NCI-H1930 (cell line): ENCODE measurements at places on chromosomes 7 and 10.

DNA sequence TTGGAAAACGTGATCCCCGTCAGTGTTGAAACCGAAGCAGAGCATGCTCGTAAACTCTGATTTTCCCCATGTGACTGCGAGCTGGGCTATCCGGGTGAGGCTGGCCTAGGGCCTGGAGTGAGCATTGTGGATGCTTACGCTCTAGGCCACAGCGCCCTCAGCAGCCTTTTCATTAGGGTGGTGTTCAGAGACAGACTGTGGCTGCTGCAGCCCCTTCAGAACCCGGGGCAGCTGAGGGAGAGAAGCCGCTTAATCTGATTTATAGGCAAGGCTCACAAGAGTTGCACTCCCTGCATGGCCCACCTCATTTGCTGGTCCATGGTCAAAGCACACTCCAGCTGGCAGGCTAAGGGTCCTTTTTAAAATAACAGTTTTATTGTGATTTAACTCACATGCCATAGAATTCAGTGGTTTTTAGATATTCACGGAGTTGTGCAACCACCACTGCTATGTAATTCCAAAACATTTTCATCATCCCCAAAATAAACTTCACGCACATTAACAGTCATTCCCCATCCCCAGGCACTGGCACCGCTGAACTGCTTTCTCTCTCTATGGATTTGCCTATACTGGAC lies 72.5 kb downstream of the SYPL1 start:
- DNase-seq = no peak

GRCh38 chr10:30637881-30638467 lies 8.4 kb upstream of the LYZL2 start:
- DNase-seq = no peak

DNA sequence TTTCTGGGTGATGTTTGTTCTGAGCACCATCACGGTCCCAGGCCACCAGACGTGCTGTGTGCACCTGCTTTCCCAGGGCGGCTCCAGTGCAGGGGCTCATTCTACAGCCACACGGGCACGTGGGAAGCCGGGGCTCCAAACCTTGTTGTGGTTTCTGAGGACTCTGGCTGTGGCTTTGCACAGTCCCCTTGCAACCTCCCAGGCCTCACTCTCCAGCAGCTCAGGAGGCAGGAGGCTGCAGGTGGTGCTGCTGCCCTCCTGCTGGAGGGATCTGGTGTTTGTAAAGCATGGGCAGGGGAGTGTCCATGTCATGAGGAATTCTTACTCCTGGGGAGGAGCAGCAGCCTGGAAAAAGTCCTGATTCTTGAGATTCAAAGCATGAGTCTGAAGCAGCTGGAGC lies 54.3 kb downstream of the INSYN2A start:
- no peak for DNase-seq

DNA sequence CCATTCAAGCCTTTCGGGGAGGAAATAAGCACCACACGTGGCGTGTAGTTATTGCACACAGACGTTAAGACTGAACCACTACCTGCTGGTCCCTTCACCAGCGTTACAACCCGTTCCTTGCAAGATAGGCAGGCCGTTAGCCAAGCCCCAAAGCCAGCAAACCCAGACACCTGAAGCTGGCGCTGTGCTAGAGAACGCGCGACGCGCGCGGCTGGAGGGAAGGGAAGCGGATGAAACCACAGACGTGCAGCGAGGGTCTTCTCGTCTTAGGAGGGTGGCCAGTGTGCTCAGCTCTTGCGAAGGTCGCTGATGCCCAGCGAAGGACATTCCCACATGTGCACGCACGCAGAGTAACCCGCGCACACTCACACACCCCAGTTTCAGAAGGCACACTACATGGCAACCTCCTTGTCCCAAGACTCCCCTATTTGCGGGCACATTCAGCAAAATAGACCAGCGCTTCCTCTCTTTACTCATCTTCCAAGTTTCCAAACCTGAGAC lies 980 bp downstream of the TMEM26 start:
- no peak for DNase-seq

DNA sequence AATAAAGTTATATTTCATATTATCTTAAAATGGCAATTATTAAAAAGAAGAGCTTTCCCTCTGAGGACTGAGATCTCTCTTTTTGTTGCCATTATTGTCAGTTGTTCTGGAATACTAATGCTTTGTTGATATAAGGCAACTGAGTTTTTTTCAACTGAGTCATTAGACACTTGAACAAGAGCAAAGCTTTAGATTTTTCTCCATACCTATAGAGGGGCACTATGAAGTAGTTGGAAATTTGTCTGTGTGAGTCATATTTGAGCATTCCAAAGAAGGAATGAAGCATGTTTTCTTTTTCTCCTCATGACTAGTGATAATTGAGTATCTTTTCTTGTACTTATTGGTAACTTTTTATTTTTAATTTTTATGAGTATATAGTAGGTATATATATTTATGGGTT lies 24.5 kb downstream of the RPA3 start:
- DNase-seq = no peak

- no peak for DNase-seq
Observed at GRCh38 chr7:155676052-155676451, 31.6 kb downstream of the RBM33 start.

GRCh38 chr7:82633592-82633991 lies 190.0 kb upstream of the CACNA2D1 start:
- DNase-seq = no peak

- DNase-seq = no peak
Observed at GRCh38 chr7:47792521-47793121, 155.6 kb downstream of the PKD1L1 start.

DNA sequence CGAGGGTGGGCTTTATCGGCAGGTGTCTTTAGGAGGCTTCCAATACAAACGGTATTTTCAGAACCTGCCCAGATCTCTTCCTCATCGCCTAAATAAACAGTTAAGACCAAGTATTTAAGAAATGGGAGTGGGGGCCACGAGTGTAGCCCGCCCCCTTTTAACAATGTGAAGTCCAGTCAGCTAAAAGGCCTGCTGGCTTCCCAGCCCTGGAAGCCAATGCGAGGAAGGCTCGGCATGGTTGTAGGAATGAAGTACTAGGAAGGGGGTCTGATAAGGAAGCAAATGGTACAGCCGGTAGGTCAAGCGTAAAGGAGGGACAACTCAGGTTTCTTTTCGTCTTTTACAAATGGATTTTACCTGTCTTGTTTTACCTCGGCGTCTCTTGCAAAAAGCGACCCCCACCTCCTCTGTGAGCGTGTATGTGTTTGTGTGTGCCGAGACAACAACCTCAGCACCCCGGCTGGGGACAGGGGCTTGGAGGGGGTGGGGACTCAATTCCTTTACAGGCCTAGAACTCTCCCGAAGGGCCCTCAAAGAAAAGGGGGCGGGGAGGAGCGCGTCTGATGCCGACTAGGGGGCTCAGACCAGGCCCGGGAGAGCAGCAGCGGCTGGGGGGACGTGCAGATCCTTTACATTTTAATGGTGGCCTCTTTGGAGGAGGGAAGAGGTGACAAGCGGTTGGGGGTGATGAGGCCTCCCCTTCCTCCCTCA lies 147.6 kb downstream of the GPR85 start:
- peak; percentile 22 for DNase-seq

- no peak for DNase-seq
Observed at GRCh38 chr7:111228437-111228836, 137.5 kb downstream of the LRRN3 start.

GRCh38 chr10:86110156-86110786 lies 256.3 kb downstream of the GRID1 start:
- DNase-seq = no peak

DNA sequence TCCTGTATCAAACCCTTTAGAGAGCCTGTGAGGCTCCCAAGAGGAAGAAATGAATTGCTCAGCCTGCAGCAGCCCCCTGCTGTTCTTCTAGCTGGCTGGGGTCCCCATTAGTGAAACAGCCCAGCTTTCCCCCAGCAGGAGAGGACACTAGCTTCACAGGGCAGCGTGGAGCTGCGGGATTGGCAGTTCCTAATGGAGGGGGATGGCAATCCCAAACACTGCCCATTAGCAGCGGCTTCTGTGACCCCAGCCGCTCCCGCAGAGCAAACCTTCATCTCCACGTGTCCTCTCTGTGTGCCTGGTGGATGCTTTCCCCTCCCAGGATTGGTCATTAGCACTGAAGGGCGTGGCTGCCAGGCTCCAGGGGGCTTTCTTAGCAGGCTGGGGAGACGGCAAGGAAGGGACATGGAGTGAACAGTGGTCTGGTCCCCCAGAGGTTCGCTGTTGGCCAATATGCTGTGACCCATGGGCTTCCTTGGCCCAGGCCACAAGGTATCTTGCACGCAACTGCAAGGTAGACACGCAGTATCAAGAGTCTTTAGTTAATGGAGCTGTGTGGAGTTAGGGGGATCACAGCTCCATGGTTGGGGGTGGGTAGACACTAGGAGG lies 322.5 kb upstream of the ZMIZ1 start:
- DNase-seq = no peak

DNA sequence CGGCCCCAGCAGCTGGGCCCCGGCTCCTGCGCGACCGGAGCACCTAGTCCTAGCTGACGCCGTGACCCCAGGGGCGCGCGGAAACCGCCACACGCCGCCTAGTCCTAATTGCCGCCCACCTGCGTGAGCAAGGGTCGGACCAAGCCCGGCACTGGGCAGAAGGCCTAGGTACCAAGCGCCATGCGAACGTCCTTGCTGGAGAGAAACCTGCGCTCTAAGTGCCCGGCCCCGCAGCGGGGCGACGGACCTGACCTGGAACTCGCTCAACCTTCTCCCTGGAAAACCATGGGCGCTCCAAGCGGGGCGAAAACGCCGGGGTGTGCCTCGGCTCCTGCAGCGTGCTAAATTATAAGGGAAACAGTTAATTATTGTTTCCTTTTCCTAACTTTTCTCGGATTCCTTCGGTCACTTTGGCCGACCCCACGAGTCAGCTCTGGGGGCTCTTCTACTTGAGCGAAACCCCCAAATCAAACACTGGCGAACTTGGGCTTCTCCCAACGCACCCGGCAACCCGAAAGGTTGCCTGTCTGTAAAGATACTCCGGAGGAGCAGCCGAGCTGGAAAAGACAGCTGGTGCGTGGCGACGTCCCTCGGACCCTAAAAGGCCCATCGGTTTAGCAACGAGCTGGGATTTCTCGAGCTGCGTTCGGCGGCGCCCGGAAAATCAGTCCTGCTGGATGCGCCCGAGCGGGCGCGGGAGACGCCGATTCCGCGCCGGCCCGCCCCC lies 5.3 kb upstream of the EBF3 start:
- DNase-seq = no peak

DNA sequence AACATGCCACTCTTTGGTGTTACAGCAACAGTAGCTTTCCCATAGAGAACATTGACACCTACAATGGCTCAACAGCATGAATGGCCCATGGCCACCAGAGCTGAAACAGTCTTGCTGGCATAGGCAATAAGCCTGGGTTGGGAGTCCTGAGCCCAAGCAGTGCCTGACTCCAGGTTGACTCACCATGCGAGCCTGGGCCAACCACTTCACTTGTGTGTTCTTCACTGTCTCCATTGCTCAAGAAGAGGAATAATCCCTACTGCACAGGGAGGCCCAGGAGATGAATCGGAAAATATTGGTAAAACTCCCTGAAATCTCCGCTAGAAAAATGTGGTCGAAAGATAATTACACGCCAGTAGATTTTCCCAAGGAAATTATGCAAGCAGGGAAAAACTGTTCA lies 89.2 kb upstream of the INHBA start:
- DNase-seq = no peak

GRCh38 chr7:157834501-157835163 lies 497.8 kb downstream of the DNAJB6 start:
- no peak for DNase-seq

DNA sequence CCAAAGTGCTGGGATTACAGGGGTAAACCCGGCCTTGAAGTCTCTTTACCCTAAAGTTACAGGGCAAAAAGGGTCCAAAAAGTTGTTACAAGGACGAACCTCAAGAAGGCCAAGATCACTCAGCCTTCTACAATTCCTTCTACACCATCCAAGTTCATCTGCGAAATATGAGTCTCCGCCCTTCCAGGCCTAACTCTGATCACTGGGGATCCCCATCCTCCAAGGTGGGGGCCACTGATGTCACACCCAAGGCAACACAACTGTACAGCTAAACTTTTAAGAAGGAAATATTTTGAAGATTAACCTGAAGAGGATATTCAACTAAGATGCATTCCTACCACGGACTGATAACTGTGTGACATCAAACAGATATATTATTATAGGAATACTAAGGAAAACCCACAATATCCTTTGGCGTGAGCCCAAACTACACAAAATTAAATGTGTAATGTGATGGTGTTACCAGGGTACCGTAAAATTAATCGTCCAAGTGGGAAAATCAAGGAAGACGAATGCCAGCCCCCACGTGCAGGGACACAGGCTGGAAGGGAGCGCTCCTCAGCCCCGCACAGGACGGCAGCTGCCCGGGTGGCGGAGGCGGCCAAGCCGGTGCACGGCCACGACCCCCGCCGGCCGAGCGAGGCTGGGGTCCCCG lies 1.0 kb downstream of the PAXIP1 start:
- no peak for DNase-seq

DNA sequence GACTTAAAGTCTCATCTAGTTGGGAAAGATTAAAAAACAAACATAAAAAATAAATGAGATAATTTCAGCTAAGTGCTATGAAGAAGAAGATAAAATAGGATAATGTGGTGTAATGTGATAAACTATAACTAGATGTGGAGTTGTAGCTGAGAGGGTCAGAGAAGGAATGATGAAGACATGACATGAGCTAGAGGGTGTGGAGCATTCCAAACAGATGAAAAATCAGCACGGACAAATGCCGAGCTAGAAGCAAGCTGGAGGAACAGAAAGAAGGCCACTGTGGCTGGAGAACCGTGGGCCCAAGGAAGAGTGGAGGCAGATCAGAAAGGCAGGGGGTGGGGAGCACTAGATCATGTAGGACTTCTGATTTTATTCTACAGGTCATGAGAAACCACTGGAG lies 70.6 kb downstream of the CDK6 start:
- no peak for DNase-seq

DNA sequence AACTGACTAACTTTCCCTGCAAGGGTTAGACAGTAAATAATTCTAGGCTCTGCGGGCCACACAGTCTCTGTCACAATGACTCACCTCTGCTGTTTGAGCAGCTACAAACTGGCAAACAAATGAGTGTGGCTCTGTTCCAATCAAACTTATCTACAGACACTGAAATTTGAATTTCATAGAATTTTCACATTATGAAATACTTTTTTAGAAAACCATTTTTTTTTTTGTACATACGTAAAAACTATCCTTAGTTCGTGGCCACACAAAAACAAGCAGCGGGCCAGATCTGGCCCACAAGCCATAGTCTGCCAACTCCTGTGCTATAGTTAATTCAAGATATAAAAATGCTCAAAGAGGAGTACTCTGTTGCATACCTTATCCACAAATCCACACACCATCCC lies 32.6 kb downstream of the PIP4K2A start:
- no peak for DNase-seq

GRCh38 chr7:140676306-140676705 lies 3.6 kb downstream of the ADCK2 start:
- DNase-seq = no peak

DNA sequence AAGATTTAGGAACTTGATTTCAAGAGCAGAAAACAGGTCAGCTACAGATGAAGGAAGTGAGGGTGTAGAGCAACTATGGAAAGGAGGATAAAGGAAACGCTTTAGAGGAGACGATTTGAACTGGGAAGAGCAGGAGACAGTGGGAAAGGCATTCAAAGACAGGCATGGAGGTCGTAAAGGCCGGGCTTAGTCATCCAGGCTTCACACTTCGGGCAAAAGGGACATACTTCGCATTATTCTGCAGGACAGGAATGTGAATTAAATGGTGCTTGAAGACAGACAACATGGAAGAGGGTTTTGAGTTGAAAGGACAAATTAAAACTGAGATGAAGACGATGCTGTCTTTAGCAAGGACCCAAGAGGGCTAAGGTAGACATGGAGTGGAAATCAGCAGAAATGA lies 8.1 kb downstream of the FAM171A1 start:
- no peak for DNase-seq
